NCI-H187 (cell line): ENCODE measurements at places on chromosomes 1 and 21.

GRCh38 chr1:173856014-173856413, 11.8 kb downstream of the GAS5 start:
- no peak for DNase-seq

DNA sequence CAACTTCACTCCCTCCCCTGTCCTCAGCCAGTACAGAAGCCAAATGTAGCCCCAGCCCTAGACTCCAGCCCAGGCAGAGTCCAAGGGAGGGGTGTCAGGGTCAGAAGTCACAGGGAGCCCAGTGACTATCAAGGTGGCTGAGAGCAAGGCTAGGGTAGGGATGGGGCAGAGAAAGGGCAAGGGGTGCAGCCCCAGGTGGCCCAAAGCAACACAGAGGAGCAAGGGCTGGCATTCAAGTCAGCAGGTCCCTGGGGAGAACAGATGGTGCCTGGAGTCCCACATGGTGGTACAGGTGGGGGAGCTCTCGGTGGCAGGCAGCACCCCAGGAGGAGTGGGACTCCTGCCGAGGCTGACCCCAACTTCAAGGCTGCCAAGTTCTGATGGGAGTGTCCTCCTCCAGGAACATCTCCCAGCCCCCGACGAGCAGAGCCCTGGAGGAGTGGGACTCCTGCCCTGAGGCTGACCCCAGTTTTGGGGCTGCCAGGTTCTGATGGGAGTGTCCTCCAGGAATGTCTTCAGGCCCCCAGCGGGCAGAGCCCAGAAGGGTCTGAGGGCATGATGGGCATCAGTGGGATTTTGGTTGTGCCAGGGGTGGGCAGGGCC, 3.7 kb upstream of the DVL1 start:
- no peak for DNase-seq

GRCh38 chr1:184242507-184242943, 144.3 kb upstream of the C1orf21 start:
- DNase-seq = no peak

GRCh38 chr1:51439895-51440294, 79.2 kb downstream of the EPS15 start:
- DNase-seq = no peak

DNA sequence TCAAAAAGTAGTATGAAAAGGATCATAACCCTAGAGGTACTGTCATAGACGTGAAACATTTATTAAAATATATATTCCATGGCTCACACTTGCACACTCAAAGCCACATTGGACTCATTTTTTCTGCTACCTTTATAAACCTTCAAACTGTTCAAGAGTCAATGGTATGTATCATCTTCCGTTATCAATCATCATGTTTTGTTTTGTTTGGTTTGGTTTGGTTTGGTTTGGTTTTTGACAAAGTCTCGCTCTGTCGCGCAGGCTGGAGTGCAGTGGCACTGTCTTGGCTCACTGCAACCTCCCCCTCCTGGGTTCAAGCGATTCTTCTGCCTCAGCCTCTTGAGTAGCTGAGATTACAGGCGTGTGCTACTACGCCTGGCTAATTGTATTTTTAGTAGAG, 1.8 kb downstream of the IFNAR2 start:
- no peak for DNase-seq

- DNase-seq = no peak
Observed at GRCh38 chr1:32273391-32274208, 18.3 kb upstream of the HDAC1 start.
